Effector CD8-positive, alpha-beta T cell (primary cell): ENCODE measurements at places on chromosomes 2 and 18.

GRCh38 chr2:70388128-70388527 lies 86.3 kb upstream of the FAM136A start:
- no peak for DNase-seq

DNA sequence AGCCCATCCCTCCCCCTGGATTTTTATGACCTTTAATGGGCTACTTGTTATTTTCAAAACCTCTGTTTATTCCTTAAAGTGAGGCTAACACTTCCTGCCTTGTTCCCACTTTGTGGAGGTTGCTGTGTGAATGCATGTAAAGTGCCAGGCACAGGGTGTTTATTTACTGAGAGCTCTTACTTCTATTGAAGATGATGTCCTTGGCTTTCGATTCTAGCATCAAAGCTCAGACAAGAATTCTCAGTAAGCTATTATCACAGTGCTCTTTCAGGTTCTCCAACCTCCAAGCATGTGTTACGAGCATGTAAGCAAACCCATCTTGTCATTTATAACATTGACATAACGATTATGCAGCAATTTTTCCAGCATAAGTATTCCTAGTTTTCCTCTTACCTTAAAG lies 44.2 kb downstream of the DPYSL5 start:
- no peak for DNase-seq

GRCh38 chr2:105842555-105842954 lies 97.8 kb downstream of the NCK2 start:
- DNase-seq: no peak

- DNase-seq: no peak
Observed at GRCh38 chr2:160199683-160200389, at the start of gene ITGB6. TSS of gene ITGB6 (minus strand) at chr2:160200272. CDS start at chr2:160200063, 209 bp downstream.
